ENCODE measurements at places on chromosomes 13 and 19. TPM values are rescaled to one million over a fixed set of nuclear protein-coding genes. Genes with fewer than 3 reads are reported as not detected.

DNA sequence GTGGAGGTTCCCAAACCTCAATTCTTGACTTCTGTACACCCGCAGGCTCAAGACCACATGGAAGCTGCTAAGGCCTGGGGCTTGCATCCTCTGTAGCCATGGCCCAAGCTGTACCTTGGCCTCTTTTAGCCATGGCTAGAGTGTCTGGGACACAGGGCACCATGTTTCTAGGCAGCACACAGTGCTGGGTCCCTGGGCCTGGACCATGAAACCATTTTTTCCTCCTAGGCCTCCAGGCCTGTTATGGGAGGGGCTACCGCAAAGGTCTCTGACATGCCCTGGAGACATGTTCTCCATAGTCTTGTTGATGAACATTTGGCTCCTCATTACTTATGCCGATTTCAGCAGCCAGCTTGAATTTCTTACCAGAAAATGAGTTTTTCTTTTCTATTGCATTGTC lies 701.4 kb downstream of the FGF9 start:
- DNase-seq, result no peak

DNA sequence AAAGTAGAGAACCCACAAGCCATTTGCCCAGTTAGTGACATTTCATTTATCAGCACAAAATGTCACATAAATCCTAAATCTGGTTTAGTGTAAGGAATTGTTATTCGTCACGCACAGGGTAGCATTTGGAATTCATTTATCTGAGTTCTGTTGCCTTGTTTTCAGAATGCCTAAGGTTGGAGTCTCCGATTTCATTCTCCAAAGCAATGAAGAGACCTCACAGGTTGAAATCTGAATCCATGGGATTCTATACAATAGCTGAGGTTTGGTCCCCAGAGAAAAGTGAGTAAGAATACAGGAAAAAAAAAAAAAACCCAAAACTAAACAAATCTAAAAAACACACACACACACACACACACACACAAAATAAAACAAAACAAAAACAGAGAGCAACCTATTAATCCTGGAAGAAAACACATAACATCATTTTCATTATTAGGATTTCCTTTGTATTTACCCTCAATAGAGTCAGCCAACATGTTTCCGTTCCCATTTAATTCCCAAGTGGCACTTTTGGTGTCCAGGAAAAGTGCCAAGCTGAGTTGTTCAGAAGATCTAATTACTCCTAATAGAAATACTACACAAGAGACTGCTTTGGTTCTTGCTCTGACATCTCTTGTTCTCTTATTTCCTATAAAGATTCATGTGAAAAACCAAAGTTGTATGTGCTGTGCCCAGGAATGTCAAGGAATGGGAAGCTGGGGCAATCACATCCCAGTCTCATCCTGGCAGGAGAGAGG lies 36.2 kb upstream of the LRCH1 start:
- no peak for DNase-seq

DNA sequence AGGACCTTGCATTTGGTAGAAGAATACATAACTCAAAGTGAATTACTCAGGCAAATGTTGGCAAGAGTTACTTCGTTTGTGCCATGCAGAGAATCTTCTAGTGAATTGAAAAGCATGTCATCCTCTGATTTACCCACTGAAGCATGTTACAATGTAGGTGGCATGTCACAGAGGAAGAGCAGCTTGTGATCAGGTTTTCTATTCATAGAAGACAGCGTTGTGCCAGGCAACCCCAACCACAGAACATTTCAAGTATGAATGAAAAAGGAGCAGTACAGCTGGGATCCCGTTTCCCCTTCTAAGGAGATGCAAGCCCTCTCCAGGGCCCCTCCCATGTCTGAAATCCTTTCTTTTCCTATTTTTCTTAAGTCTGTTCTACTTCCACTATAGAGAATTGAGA lies 6.0 kb upstream of the KATNAL1 start:
- DNase-seq, result no peak

- no peak for DNase-seq
Measured at GRCh38 chr13:32923725-32924124, 92.5 kb upstream of the KL start.

CCL25 gene
- total RNA-seq, result not detected

ELL gene
- 8.4 TPM for total RNA-seq
